Activated naive CD4-positive, alpha-beta T cell (primary cell): ENCODE measurements at places on chromosomes 5 and 9.

- no peak for DNase-seq
Observed at GRCh38 chr5:169791251-169791650, 154.2 kb downstream of the DOCK2 start.

- no peak for DNase-seq
Observed at GRCh38 chr5:39262981-39263380, 43.6 kb upstream of the FYB1 start.

DNA sequence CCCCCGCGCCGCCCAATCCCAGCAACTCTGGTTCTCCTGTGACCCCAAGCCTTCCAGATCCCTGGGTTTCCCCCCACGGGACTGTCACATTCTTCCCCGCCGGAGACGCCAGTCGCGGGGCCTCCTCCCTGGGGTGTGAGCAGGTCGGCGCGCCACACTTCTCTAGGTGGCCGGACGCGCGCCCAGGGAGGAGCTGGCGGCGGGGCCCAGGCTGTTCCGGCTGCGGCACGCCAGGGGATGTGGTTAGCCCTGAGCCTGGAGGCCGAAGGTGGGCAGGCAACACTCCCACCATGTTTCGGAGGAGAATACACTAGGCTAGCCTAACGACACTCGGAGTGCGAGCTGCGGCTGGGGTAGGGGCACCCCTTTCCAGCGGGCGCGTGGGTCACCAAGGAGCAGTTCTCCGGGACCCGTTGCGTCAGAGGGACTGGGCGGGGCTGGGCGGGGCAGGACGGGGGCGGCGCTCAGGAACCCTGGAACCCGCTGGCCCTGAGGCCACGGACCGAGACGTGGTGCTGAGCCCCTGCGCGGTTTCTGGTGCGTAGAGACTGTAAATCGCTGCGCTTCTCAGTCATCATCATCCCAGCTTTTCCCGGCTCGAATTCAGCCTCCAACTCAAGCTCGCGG lies at the start of gene SLC27A6:
Gene SLC27A6 (plus strand): TSS at position 478 of the 627 bp plus-strand sequence. CDS start 650 bp downstream, outside the sequence.
- no peak for DNase-seq

GRCh38 chr9:84970432-84970831 lies 300.9 kb downstream of the NTRK2 start:
- no peak for DNase-seq

DNA sequence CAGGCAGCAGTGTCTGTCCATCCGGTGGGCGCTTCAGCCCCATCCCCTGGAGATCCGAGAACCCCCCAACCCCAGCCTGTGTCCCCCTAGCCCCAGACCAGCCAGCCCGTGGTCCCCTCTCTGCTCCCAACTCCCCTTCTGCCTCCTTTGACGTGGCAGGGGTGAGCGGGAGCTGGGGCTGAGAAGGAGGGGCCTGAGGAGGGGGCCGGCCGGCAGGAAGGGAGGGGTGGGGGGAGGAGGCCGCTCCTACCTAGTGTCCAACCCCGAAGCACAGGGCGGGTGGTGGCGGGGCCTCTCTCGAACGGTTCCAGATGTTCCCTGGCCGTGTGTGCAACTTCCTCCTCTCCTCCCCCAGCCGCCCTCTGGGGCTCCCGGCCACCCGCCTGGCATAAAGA lies 31.0 kb downstream of the GOLGA2 start:
- DNase-seq, result no peak

DNA sequence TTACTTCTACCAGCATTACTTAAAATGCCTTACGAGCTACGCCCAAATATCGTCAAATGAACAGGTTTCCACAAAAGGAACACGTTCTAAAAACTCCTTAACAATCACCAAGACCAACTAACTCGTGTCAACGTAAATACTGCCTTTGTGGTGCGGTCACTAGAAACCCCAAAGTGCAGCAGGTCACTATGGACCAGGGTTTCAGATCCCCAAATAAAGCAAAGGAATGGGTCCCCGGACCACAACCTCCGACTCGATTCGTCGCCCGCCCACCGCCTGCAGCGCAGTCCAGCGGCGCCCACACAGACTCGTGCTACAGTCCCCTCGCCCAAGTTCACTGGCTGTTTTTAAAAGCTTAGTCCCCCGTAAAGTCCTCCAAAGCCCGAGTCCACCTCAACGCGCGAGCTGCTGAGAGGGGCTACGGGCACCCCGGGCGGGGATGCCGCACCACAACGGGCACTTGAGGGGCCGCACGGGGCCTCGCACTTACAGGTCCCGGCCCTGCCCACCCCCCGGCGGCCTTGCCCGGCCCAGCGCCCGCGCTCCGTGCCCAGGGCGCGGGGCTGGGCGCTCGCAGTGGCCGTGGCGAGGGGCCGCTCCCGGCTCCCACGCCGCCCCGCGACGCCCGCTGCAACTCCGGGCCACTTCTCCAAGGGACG lies 1.1 kb downstream of the NFIB start:
- no peak for DNase-seq

GRCh38 chr5:97726106-97726505 lies 543.1 kb upstream of the RIOK2 start:
- no peak for DNase-seq

DNA sequence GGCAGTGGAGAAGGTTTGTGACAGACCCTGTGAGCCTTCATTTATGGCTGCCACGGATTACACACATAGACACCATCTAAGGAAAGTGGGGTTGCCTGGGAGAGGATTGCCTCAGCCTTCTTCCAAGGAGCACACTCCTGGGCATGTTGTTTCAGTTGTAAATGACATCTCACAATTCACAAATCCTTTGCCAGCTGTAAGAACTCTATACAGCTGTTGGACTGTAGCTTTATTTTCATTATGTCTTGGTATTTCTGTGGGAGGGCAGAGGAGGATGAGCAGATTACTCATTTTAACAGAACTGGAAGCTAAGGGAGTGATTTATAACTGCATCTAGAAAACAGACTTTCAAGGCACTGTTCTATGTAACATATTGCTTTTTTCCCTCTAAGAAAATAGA lies 25.6 kb downstream of the MELK start:
- no peak for DNase-seq

- no peak for DNase-seq
Observed at GRCh38 chr5:124824637-124825158, 78.3 kb upstream of the ZNF608 start.

DNA sequence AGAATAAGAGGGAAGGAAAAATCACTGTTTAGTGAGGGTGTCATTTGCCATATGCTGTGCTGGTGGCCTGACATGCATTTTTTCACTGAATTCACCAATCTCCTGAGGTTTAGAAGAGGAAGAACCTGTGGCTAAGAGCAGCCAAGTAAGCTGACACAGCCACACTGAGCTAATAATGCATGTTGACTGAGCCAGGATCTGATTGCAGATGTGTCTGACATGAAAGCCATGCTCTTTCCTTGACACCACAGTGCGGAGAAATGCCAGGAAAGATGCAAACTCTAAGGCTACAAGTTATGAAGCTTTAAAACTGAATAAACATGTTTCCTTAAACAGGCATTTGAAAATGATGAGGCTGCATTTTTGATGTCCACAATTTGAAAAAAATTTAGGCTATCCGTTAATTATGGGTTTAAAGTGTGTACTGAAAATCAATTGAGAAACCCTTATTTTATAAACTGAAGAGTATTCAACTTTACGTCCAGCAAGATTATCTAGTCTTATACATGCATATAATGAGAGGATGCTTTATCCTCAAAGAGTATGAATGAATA lies 208.6 kb downstream of the FBN2 start:
- no peak for DNase-seq

DNA sequence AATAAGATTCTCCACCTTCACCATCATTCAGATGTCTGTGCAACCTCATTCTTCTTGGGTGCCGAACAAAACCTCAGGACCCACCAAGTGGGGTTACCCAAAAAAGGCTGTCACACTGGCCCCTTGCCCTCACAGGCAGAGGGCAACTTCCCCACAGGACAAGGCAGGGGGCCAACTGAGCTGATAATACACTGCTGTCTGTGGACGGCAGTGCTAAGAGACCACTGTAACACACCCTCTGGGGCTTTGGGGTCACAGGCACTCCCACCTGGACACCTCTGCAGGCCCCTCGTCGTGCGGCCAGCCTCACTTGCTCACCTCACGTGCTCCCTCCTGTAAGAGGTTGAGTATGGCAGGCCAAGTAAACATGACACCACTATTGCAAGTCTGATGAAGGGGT lies 515.8 kb upstream of the COX7C start:
- DNase-seq, result no peak

DNA sequence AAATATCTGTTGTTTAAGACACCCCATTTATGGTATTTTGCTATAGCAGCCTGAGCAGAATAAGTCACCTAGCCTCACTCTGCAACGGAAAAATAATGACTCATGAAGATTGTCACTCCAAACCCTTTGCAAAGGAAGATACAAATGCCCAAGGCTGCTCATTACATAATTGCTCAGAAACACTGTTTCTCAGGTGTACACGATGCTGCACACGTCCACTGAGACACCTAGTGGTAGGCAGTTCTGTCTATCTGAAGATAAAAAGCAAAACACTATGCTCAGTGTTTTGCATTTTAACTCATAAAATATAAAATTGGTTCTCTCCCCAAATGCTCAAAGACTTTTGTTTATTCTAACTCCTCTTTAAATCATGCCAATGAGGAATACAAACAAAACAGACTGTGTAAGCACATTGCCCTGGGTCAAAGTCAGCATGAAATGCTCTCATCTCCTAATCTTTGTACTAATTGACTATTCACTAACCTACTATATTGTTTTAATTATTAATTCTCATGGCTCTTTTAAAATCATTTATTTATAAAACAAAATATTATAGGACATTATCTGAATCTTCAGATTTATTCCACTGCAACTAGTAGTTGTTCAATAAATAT lies 7.7 kb upstream of the TSLP start:
- DNase-seq, result no peak

DNA sequence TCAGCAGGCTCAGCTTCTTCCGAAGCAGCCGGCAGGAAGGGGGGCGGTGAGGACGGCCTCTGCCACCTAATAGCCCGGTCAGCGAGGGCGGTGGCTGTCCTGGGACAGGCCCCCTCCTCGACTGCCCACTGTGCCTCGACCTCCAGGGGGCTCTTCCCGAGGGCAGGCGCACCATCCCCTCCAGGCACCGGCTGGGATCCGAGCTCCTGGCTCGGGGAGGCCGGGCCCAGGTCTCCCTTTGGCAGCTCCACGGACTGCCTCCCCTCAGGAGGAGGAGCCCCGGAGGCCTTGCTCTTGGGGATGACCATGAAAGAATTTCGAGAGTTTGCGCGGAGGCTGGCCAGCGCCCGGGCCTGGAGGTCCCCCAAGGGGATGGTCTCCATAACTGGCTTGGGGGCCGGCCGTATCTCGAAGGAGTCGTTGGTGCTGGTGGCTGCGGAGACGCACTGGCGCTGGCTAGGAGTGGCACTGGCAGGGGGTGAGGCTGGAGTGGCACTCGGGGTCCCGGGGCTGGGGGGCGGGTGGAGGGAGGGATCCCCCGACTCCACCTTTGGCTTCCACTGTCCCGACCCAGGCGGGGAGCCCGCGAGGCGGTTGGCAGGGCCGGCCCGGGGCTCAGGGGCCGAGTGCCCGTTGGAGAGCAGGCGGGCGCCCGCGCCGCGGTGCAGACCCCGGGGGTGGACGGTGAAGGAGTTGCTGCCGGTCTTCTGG lies 975 bp downstream of the TPRN start:
- no peak for DNase-seq

DNA sequence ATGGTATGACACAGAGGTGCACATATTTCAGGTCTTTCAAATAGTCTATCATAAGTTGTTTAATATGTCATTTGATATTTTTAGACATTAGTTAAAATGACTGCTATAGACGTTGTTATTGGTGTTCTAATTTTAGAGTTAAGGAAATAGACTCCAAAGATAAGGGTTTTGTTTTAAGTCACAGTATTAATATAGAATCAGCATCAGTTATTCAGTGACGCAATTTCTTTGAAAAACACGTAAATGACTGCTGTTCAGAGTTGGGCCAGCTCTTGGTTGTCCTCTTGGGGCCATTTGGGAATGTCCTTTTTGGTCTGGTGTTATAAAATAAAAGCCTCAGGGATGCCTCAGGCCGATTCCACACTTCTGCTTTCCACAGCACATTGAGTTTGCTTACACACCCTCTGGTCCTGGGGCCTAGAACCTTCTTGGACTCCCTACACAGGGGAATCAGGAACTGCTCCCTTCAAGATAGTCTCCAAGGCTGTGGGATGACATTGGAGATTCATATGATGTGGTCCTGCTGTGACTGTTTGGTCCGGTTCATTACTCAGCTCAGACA lies 14.3 kb downstream of the OTULIN start:
- DNase-seq, result no peak

DNA sequence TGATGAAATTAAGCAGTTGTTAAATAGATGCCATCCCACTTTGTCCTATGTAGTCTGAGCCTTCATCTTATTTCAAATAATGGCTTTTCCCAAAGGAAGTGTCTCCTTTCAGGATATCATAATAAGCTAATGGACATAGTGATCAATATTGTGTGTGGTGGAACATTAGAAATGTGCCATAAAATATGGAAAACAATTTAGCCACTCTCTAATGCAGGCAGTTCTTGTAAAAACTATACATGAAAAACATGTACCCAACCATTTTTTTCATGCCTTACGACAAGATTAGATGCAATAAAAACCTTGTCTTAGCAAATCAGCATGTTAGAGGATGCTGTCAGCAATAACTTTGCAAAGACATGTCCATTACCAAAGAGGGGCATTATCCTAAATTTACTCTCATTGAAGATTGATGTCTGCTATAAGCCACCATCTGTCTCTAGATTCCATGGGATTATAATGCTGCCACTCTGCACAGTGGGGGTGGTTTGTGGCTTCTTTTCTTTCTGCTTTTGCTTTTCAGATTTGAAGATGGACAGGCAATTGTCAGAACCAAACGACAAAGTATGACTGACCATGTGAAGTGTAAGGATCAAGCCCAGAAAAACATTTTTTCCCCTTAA lies 724.0 kb upstream of the ZNF608 start:
- no peak for DNase-seq

GRCh38 chr9:99828417-99829176 lies 6.9 kb downstream of the NR4A3 start:
- DNase-seq, result no peak

DNA sequence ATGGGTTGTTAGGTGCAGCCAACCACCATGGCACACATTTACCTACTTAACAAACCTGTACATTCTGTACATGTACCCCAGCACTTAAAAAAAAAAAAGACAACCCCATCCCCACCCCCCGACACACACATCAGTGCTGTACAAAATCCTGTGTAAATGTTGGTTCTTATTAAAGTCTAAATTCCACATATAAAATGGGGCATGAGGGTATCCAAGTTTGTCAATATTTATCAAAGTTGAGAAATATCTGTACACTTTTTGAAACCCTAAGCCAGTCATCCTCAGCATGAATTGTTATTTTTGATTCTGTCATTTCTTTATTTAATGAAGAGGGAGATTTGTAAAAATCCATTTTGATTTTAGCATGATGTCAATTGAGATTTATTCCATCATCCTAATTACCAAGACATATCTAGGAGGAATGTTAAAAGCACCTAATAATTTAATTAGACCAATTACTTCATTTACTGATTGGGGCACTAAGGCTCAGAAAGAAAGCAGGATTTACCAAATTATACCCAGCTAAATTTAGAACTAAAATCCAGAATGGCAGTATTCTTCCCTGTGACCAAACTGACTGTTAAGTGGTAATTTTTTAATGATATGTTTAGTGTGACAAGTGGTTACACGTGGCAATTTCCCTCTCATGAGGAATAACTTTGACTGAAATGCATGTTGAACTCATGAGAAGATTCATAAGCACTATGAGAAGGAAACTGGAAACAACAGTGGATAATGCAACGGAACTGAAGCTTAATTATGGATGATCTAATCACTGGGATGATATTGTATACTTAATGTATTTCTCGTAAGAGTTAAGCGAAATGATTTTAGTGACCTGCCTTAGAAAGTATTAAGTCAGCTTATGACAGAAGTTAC lies 195.9 kb downstream of the SGCD start:
- DNase-seq, result no peak
